Dorsolateral prefrontal cortex (tissue), 122 donors: ENCODE measurements at places on chromosomes 12 and 14. TPM values are rescaled to one million over a fixed set of nuclear protein-coding genes. Genes with fewer than 3 reads are reported as not detected.

- DNase-seq = peak; percentile 42
Observed at GRCh38 chr14:34722723-34723545, 8.5 kb upstream of the CFL2 start.

DNA sequence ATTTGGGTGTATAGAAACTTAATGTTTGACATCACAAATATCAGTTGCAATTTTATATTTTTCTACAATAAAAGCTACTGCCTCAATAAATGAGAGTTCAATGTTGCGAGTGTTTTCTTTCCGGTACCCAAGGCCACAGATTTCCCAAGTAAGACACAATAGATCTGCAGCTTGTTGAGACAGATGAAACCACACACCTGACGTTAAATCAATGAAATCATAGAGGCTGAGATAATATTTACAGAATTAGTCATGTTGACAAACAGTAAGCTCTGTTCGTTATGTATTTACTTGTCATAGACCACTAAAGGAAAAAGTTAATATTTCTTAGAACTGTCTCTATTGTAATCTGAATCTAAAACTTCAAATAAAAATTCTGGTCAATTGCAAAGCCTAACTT is 49.2 kb upstream of the PTHLH start:
- DNase-seq = no peak

DNA sequence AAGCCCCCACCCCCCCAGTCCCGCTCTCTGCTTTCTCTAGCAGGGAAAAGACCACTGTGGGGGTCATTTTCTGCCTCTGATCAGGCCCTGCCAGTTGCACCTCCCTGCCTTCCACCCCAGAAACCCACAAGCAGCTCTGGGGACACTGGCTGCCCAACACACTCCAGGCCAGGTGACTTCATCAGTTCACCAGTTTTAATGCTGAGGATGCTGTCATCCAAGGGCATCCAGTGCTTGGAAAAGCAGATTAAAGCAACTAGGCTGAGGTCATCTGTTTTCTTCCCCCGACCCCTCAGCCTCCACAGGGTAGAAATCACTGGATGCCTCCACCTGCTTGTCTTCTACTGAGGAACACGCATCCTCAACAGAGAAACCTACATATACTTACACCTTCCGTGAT is 282.4 kb downstream of the DPF3 start:
- DNase-seq = no peak

- DNase-seq = no peak
Observed at GRCh38 chr14:102688290-102688689, 89.0 kb upstream of the TRAF3 start.

DNA sequence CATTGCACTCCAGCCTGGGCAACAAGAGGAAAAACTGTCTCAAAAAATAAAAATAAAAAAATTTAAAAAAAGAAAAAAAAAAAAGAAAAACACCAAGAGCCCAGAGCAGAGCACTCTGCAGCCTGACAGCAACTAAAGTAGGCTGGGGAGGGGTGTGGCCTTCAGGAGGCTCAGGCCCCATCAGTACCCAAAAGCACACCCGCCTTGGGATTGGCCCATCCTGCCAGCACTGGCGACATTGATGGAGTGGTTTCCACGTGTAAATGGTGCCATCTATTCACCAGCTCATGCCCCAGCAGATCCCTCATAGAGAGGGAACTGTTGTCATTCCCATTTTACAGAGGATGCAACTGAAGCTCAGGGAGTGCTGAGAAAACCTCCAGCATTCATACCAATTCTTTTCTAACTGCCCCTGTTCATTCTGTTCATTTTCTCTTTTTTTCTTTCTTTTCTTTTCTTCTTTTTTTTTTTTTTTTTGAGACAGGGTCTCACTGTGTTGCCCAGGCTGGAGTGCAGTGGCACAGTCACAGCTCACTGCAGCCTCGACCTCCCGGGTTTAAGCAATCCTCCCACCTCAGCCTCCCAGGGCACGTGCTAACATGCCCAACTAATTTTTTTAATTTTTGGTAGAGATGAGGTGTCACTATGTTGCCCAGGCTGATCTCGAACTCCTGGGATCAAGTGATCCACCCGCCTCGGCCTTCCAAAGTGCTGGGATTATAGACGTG is 89.3 kb downstream of the IRF2BPL start:
- no peak for DNase-seq

- no peak for DNase-seq
Observed at GRCh38 chr14:100980823-100981222, 77.3 kb upstream of the RTL1 start.

- DNase-seq = no peak
Observed at GRCh38 chr14:104467641-104468040, 111.9 kb upstream of the C14orf180 start.

DNA sequence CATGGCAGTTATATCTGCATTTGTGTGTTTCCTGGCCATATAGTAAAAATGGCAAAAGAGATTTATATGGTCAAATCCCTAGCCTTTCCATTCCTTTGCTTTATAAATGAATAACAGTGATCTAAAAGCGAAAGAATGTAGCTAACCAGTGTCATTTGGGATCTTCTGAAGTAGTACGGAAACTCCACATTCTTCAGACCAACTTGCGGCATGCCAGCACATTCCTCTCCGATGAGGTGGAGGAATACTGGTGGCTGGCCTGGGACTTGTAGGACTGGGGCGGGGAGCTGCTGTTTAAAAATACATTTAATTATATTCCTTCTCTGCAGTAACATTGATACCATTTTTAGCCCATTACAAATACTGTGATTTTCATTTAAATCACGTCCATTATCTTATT is 85.3 kb downstream of the SAMD4A start:
- DNase-seq = no peak

DNA sequence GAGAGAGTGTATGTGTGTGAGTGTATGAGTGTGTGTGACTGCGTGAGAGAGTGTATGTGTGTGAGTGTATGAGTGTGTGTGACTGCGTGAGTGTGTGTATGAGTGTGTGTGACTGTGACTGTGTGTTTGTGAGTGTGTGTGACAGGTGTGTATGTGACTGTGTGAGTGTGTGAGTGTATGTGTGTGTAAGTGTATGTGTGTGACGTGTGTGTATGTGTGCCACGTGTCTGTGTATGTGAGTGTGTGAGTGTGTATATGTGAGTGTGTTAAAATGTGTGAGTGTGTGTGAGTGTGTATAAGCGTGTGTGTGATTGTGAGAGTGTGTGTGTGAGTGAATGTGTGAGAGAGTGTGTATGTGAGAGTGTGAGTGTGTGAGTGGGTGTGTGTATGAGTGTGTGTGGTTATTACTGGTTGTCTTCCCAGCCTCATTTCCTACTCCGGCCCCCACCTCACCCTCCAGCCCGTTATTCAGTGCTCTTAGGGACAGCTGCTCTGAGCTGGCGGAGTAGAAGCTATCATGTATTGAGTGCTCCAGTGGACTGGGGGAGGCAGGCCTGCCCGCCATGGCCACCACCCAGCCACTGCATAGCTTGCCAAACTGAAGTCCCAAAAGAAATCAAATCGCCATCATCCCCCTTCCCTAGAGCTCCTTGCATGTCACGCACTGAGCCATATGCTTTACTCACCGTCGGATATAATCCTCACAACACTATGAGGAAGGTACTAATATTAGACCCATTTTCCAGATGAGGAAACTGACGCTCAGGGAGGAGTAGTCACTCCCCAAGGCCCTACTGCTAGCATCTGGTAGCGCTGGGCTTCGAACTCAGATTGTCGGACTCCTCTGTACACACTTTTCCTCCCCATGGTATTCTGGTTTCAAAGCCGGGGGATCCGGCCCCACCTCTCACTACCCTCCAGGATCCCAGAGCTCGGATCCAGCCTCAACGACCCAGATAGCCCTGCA is 10.3 kb upstream of the MYL2 start:
- no peak for DNase-seq

DNA sequence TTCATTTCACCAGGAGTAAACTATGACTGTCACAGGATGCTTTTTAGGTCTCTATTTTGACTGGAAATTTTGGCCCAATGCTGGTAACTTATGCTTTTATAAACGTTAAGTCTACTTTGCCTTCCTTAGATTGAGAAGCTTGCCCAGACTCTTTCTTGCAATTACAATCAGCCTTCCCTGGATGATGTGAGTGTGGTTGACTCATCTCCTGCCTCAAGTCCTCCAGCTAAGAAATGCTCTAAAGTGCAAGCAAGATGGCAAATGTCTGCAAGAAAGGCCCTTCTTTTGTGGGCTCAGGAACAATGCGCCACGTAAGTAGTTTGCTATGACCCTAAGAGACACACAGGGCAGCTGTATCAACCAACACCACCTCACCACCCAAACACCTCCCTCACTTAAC is 96.9 kb downstream of the SYNE2 start:
- no peak for DNase-seq

GRCh38 chr12:22610131-22610530 is 14.8 kb upstream of the ETNK1 start:
- DNase-seq = no peak

GRCh38 chr14:77657280-77657679 is 40.8 kb upstream of the SPTLC2 start:
- DNase-seq = no peak

- DNase-seq = no peak
Observed at GRCh38 chr12:49744363-49744885, 3.1 kb downstream of the TMBIM6 start.

- no peak for DNase-seq
Observed at GRCh38 chr12:110780448-110780847, 37.8 kb upstream of the PPP1CC start.

DNA sequence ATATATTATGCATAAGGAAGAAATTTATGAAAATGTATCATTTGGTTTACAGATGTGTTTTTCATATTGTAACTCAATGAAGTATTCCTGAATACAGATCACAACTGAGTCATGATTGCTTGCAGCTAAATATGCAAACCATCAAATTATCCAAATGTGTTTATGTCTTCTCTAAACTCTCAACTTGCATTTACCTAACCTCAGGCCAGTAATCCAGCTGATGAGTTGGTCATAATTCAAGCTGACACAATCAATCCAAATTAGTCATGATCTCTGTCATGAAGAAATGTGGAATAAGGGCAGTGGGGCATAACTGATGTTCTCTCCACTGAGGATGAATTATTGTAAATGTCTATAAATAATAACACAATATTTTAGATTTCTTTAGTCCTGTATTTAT is 104.8 kb upstream of the CNTN1 start:
- no peak for DNase-seq

GRCh38 chr12:30146561-30146960 is 362.8 kb upstream of the TMTC1 start:
- no peak for DNase-seq

- no peak for DNase-seq
Observed at GRCh38 chr12:26760657-26761293, 72.2 kb downstream of the ITPR2 start.

DNA sequence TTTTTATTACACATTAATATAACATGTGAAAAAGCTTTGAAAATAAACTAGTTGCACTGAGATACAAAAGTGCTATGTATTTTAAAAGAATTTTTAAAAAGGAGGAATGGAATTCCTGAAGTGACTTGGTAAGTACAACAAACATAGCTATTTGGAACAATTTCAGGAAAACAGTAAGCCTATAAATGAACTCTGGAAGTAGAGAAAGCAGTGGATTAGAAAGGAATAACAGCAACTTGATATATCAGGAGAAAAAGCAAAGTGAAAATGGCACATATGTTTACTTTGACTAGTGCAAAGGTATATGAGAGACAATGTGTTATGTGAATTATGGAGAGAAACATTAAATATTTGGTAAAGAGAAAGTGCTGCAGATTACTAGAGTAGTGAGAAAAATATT is 811.7 kb downstream of the C12orf50 start:
- no peak for DNase-seq

DNA sequence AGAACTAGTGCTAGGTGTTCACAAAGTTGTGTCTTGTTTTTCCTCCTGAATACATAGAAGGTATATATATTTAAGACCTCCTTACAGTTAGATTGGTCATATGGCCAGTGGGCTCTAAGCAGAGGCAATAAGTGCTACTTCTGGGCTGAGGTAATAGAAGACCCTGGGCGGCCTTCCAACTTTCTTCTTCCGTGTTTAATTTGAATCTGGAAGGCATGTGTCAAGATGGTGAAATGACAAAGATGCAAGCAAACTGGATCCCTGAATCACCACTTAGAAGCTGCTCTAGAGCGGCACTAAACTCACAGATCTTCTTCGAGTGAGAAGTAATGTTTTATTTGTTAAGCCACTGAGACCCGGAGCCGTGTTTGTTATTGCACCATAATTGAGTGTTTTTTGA is 201.0 kb upstream of the GZMB start:
- no peak for DNase-seq

GRCh38 chr12:123905319-123905925 is 67.2 kb downstream of the CCDC92 start:
- no peak for DNase-seq

- DNase-seq = no peak
Observed at GRCh38 chr12:13981296-13981962, at the start of gene GRIN2B. Gene GRIN2B (minus strand): TSS chr12:13981602. CDS start chr12:13866208, 115,394 bp downstream.

Gene P2RX7
- 93.2 TPM for total RNA-seq

Gene RBM25
- 107 TPM for total RNA-seq

Gene WNT5B
- total RNA-seq = 2.5 TPM

Gene E2F7
- 0.17 TPM for total RNA-seq

Gene OTOGL
- 7.1 TPM for total RNA-seq

Gene ASB2
- 4.8 TPM for total RNA-seq

Gene TMEM119
- total RNA-seq = 6.8 TPM

Gene GOLGA5
- total RNA-seq = 28.8 TPM

Gene HIP1R
- 128 TPM for total RNA-seq
